ENCODE measurements at places on chromosomes 16 and 17.

DNA sequence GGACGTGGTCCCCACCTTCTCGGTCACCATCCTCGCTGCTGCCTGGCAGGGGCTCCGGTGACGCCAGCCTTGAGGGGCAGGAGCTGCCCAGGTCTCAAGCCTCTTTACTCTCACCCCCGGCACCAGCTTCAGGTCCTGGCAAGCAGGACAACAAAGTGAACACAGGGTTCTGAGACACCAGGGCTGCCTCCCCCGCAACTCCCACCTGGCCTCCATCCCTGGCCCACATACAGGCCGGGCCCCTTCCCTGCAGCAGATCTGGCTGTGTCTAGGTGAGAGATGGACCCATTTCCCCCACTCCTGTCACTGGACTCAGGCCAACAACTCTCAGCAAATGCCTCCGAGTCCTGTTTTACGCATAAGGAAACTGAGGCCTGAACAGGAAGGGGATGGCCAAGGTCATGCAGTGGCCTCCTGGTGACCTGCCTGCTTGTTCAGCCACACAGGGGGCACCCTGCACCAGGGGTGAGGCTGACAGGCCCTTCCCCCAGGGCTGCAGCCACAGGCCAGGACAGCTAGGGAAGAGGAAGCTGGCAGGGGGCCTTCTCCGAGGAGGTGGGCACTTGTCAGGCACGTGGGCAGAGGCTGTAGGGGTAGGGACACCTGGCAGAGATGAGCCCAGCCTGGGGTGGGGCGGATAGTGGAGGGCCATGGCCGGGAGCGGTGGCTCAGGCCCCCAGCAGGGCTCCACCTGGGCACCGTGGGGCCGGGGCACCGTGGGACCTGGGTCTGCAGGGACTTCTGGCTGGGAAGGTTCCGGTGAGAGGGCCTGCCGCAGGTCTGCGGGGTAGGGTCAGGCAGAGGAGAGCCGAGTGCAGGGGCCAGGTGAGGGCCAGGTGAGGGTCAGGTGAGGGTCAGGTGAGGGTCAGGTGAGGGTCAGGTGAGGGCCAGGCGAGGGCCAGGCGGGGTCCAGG, 46.7 kb upstream of the PVALEF start:
- DNase-seq: no peak

DNA sequence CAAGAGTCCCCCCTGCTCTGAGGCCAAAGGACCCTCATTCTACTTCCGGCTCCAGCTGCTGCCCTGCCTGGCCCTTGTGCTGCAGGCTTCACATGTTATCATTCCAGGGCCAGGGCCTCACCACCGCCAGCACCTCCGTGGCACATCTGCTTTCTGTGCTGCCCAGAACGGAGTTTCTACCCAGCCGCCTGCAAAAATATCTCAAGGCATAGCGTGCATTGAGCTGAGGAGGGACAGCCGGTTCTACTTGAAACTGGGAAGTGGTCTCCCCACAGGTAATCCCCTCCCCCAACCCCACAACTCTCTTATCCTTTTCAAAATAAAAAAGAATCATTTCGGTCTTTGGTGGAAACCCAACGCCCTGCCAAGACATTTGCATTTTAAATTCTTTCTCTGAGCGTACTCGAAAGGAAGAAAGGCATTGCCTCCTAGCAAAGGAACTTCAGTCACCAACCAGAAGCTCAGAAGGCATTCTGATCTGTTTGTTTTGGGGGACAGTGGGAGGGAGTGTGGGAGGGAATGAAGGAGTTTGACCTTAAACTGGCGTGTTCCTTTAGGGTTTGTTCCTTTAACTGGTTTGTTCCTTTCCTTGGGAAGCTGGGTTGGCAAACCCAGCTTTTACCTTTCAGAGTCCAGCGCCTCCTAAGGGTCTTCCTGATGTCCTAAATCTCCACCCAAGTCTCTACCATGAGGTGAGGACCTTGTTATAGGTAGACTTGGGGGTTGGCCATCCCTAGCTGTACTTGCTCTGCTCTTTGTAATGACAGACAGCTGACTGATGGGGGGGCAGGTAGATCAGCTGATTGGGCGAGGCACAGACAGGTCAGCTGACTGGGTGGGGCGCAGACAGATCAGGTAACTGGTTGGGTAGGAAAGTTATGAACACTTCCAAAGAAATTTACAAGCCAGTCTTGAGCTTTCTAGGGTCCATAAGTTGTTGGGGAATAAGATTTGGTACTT, 33.4 kb upstream of the PIK3R6 start:
- DNase-seq: no peak

GRCh38 chr17:50890675-50891516, 24.7 kb upstream of the TOB1 start:
- no peak for DNase-seq

GRCh38 chr16:88010343-88010967, 59.2 kb downstream of the BANP start:
- no peak for DNase-seq

DNA sequence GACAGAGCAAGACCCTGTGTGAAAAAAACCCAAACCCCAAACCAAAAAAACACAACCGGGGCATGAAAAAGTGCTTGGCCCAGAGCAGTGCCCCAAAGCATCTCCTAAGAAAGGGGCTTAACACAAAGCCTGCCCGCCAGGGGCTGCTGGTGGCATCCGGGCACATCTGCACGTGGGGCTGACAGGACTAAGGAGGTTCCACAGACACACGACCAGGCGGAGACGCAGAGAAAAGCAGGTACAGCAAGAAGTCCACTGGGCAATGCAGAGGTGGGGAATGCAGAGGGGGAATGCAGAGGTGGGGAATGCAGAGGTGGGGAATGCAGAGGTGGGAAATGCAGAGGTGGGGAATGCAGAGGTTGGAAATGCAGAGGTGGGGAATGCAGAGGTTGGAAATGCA, 109.2 kb downstream of the ZNF778 start:
- no peak for DNase-seq

Measured in activated CD4-positive, alpha-beta T cell treated with anti-CD3 and anti-CD28 coated beads, Interleukin-2, amount 50 U/mL, for 48 hours (primary cell).